ENCODE measurements at places on chromosomes 11 and 22. TPM values are rescaled to one million over a fixed set of nuclear protein-coding genes. Genes with fewer than 3 reads are reported as not detected.

GRCh38 chr11:112856591-112856990, 104.6 kb upstream of the NCAM1 start:
- no peak for DNase-seq

NAALADL1 gene
- total RNA-seq = 0.34 TPM

GRCh38 chr11:110251836-110252235, 44.6 kb downstream of the RDX start:
- no peak for DNase-seq

WNT11 gene
- total RNA-seq = 3.2 TPM

- no peak for DNase-seq
These were observed 203.9 kb upstream of the BLID start for GRCh38 chr11:122319691-122320620.

- DNase-seq = no peak
These were observed 13.4 kb downstream of the PAFAH1B2 start for GRCh38 chr11:117157507-117157906.

CRYBB2 gene
- total RNA-seq = not detected

SPI1 gene
- total RNA-seq = 14.3 TPM

DNA sequence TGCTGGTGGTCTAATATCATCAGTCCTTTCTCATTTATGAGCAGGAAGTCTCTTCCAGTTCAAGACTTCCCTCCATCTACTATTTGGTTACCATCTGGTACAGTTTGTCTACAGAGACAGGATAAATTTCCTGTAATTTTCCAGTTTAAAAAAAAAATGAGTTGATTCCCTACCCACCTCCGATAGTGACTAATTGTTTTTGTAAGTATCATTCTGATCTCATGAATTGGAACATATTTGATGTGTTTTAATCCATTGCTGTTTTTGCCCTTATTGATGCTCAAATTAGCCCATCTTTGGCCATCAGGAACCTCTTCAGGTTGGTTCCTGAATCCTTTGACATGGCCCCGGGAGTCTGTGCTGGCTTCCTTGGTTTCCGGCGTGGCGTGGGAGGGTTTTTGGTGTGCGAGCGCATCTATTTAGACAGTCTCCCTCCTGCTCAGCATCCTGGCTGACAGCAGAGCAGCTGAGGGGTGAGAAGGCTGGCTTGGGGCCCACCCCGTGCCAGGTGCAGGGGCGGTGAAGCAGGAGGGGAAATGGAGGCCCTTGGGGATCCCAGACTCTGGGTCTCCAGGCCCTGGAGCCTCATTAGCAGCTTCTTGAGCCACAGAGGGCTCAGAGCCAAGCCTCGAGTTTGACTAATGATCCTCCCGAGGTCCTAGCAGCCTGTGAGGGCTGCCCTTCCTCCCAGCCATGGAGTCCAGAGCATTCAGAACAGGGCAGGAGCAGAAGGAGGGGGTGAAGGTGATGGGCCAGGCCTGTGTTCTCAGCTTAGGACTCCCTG, 6.8 kb downstream of the OMP start:
- DNase-seq = no peak

DNA sequence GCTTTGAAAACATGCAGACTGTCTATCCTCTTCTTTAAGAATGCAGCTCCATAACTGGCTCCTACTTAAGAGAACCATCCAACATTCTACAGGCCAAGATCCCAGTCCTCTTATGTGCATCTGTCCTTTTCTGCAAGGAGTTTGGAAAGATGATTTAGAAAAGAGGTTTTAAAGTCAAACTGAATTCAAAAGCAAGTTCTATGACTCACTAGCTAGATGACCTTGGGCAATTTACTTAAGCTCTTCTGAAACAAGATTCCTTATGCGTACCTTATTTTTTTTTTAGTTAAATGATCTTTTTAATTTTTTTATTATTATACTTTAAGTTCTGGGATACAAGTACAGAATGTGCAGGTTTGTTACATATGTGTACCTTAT, 29.2 kb downstream of the GUCY1A2 start:
- DNase-seq = no peak

DNA sequence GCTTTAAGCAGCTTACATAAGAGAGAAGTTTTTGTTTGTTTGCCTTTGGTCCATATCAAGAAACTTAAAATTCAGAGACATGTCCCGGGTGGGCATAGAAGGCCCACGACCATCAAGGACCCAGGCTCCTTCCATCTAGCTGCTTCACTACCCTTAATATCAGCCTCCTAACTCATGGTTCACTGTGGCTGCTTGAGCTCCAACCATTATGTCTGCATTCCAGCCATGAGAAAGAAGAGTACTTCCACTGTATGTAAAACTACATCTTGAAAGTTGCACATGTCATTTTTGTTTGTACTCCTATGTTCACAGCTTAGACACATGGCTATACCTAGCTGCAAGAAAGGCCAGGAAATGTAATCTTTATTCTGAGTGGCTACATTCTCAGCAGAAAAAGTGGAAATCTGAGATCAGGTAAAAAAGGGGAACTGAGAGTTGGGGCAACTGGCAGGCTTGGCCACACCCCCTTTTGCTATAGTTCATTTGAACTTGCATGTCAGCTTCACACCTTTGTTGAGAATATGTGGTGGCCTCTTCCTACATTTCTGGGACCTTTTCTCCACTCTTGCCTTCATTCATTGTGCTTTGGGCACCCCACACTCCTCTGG, 81.3 kb upstream of the TP53I11 start:
- no peak for DNase-seq

SMCO4 gene
- 28.2 TPM for total RNA-seq

MIF gene
- total RNA-seq = 807 TPM

DNA sequence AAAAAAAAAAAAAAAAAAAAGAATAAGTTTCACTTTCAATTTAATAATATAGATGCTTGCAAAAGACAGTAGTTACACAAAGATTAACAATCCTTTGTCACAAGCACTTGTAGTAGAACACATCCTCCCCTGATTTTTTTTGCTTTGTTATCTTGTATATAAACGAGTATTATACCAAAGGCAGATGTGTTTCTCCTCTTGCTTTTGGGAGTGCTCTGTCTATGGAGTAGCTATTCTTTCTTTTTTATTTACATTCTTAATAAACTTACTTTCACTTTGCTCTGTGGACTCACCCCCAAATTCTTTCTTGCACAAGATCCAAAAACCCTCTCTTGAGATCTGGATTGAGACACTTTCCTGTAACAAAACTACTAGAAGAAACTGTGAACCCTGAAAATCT, 3.4 kb upstream of the MRPL16 start:
- no peak for DNase-seq

- no peak for DNase-seq
These were observed 3.7 kb upstream of the FGF3 start for GRCh38 chr11:69822676-69823494.

DNA sequence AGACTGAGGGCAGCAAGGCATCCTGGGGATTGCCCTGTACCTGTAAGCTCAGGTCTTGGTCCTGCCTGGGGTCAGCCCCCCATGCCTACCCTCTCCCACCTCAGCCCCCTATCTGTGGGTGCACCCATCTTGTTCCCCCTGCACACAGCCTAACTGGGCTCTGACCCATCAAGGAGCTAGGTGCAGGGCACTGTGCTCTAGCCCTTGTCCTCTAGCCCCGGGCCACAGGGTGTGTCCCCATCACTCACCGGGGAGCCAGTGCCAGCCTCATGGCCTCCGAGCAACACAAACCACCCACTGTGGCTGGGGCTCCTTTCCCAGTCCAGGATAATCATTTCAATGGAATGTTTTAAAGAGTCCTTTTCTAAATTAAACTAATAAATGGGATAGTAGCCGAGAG, 293.9 kb upstream of the PLET1 start:
- no peak for DNase-seq

DNA sequence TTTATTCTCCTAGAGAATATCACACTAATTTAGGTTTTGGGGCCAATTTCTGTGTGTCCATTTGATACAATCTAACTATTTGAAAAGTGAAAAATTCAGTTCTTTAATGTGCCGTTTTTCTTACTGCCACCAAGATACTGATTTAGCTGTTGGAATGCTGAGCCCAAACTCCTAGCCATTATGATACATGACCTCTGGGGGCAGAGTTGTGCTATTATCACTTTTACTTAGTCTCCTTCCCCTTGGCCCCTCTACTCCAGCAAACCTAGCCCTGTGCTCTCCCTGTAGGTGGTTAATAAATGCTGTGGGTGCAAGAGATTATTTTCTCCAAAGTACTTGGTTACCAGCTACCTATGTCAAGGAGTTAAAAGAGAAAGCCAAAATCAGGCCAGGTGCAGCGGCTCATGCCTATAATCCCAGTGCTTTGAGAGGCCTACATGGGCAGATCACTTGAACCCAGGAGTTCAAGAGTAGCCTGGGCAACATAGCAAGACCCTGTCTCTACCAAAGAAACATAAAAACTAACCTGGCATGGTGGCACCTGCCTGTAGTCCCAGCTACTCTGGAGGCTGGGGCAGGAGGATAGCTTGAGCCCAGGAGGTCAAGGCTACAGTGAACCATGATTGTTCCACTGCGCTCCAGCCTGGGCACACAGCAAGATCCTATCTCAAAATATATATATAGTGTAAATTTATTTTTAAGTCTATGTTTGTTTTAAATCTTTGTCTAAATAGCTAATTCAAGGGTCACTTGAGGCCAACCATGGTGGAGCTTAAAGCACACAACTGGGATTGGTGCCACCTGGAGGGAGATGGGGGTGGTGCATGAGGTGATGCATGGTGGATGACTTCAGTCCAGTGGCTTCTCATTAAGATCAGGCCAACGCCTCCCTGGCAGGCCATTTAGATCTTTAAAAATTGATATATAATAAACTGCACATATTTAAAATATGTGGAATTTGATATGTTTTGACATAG, 193.2 kb upstream of the PLET1 start:
- DNase-seq = no peak

DNA sequence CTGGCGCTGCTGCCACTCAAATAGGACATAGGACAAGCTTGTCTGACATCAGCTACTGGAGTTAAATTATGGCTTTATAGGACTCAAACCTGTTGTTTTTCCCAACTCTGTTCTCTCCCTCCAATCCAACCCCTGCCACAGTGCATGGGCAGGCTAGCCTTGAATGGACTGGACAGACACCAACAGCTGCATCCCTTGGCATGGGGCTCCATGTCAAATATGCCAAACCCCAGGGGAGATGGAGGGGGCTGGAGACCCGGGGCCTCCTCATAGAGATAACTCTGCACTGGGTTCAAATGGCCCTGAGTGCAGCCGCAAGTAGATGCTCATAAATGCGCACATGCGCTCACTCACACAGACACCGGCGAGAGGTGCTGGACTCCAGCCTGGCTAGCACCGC, 28.9 kb downstream of the CD5 start:
- DNase-seq = no peak

DNA sequence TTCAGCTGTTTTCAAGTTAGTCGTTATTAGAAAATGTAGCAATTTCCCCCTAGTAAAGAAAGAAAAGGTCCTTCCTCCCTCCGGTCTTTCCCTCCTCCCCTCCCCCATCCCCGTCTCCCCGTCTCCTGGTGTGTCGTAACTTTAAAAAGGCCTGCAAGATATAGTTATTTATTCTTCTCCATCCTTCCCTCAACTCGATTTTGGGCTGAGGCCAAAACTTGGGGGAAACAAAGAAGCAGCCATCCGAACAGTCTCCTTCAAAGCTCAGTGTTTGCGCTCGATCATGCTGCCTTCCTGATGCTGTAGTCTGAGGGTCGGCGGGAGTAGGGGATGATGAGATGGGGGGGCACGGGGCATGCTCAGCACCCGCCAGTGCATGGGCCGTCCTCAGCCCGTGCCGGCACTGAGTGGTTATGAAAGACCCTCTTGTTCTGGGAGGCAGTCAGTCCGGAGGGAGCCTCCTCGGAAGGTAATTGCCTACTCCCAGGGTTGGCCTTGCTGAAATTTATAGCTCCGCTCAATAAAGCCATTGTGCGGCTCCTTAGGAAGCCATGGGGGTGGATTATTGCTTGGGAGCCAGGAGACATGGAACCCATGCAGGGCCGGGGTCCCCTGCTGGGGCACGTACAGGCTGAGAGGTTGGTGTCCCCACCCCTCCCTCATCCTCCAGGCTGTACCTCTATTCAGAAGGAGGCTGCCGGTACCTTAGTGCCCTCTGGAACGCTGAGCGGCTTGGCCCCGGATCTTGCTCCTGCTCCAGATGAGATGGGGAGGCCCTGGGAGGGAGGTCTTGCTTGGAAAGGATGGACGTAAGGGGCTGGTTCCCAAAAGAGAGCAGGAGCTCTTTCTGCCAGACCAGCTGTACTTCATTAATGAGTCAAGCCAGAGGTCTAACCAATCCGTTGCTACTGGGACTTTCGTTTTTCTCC, 212.7 kb upstream of the CADM1 start:
- no peak for DNase-seq

DNA sequence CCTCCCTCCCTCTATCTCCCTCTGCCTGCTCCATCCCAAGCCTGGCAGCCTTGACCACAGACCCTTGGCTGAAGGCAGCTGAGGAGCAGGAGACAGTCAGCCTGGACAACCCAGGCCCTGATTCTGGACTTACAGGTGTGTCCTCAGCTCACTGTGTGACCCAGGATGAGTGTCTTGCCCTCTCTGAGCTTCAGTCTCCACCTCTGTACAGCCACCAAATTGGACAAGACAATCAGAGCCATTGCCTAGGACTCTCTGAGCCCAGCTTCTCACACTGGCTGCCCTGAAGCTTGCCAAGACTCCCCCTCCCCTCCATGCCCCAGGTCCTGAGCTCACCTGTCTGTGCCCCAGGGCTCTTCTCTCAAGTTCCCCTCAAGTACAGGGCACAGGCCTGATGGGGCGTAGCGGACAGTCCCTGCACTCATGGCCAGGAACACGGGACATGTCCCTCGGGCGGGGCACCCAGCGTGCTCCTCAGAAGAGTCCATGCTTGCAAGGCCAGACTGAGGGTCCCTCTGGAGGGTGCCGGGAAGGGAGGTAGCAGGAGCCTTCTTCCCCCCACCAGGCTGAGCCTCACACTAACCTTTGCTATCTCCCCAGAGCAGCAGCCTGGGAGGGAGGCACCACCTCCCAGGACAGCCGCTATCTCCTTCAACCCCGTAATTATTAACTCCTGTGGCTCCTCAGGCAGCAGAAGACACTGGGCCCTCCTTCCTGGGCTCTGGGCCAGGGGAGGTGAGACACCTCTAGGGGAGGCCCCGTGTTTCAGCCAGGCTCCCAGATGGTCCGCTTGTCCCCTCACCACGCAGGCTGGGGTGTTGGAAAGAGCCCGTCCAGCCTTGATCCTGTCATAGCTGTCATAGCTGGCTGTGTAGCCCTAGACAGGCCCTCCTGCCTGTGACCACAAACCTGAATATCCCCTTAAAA, 2.6 kb upstream of the RAB3IL1 start:
- DNase-seq = no peak

DNA sequence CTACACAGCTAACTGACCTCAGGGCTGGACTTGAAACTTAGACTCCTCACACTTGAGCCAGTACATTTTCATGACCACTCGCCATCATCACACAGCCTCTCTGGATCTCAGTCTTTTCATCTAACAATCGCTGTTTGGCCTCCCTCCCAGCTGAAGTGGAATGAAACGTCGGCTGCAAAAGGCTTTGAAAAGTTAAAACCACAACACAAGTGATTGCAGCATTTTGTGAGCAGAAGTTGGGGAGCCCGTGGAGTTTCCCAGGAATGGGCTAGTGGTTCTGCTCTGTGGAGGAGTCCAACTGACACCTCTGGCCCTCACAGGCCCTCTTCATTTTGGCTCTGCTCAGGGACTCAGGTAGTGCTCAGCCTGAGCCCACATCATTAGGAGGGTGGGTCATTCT, 35.9 kb upstream of the TRIM29 start:
- no peak for DNase-seq

KRTAP5-8 gene
- total RNA-seq = not detected

PANX1 gene
- 36.2 TPM for total RNA-seq
